ENCODE measurements at places on chromosomes 7 and 10. TPM values are rescaled to one million over a fixed set of nuclear protein-coding genes. Genes with fewer than 3 reads are reported as not detected.

- DNase-seq = no peak
These were observed 200.3 kb downstream of the CACNB2 start for GRCh38 chr10:18340496-18341051.

DNA sequence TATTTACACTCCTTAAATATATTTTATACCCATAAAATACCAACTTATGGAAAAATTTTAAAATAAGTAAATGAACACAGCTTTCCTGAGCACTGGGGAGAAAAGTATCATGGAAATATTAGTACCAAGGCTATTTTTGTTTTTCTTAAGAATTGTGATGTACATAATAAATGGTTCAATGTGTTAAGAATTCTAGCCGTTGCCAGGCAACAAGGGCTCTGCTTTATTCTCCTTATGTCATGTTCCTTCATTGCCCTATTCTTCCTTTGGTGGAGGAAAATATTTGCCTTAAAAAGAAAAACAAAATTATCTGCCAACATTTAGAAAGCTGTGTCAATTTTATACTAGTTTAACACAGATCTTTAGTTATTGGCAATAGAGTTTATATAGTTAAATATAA, 2.6 kb upstream of the ZPBP start:
- no peak for DNase-seq

GRCh38 chr7:4042402-4043045, 639.6 kb upstream of the FOXK1 start:
- no peak for DNase-seq

- DNase-seq = no peak
These were observed 13.8 kb downstream of the PSAP start for GRCh38 chr10:71837098-71837827.

DNA sequence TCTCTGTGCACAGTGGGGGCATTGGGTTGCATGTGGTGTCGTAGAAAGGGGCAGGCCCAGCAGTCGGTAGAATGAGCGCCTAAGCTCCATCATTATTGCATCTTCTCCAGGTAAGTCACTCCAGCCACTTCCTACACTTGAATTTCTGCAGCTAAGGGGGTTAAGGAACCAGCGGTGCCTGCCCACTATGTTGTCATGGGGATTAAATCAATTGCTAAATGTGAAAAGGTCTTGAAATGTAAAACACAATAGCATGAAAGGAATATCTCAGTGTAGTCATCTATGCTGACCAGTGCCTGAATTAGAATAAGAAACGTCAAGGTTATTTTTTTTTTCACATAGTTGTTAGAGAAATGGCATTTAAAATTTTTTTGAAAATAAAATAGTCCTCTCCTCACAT, 15.2 kb upstream of the CELF2 start:
- no peak for DNase-seq

DNA sequence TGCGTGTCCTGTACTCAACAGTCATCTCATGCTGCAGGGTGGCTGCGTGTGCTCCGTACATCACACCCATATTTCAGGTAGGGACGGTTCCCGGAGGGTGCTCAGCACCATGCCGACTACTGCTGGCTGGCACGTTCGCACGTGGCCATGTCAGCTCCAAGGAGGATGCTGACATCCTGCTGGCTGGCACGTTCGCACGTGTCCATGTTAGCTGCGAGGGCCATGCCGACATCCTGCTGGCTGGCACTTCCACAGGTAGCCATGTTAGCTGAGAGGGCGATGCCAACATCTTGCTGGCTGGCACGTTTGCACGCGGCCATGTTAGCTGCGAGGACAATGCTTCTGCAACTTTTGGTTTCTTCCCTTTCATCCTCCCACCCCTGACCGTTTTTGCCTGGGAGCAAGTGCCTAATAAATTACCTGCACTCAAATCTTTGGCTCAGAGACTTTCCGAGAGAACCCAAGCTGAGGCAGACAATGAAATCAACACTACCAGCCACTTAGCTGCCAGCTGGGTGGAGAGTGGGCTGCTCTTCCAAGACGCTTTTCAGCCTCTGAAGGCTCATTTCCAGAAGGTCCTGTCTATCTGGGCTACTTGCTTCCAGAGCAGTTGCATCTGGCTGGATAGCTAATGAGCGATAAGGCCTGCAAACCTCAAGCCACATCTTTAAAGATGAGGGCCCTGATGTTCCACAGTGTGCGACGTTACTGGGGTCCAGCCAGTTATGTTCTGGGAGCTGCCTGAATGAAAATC, 104.6 kb downstream of the WDR37 start:
- DNase-seq = no peak

DNA sequence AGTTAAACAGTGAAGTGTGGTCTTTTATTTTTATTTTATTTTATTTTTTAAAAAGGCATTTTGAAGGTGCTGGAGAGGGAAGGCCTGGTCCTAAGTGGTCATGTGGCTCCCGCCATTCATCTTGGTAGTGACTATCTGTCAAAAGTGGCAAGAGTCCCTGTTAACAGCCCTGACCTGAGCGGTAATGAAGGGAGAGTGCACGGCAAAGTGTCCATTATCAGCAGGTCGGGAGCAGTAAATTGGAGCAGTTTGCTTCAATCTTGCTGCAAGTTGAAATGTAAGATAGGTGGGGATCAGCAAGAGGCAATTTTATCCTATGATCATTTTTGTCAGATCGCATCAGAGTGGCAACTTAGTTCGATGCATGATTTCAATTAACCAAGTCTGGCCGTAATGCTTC, 227.4 kb upstream of the SP4 start:
- DNase-seq = no peak

Gene CYP2C9
- not detected for total RNA-seq

Gene MRPS17
- 10.2 TPM for total RNA-seq

Gene SYT15B
- not detected for total RNA-seq

Gene BICC1
- 22.9 TPM for total RNA-seq

Gene CADPS2
- 12.4 TPM for total RNA-seq

Gene DENND2A
- total RNA-seq = 5.3 TPM

Data from glomerular endothelial cell (primary cell).